Stimulated activated CD8-positive, alpha-beta memory T cell treated with anti-CD3 and anti-CD28 coated beads, Interleukin-2, amount 100 ng/mL, for 1 hour (primary cell): ENCODE measurements at places on chromosomes 4 and X.

GRCh38 chr4:89101256-89102161, 9.8 kb upstream of the TIGD2 start:
- no peak for DNase-seq

DNA sequence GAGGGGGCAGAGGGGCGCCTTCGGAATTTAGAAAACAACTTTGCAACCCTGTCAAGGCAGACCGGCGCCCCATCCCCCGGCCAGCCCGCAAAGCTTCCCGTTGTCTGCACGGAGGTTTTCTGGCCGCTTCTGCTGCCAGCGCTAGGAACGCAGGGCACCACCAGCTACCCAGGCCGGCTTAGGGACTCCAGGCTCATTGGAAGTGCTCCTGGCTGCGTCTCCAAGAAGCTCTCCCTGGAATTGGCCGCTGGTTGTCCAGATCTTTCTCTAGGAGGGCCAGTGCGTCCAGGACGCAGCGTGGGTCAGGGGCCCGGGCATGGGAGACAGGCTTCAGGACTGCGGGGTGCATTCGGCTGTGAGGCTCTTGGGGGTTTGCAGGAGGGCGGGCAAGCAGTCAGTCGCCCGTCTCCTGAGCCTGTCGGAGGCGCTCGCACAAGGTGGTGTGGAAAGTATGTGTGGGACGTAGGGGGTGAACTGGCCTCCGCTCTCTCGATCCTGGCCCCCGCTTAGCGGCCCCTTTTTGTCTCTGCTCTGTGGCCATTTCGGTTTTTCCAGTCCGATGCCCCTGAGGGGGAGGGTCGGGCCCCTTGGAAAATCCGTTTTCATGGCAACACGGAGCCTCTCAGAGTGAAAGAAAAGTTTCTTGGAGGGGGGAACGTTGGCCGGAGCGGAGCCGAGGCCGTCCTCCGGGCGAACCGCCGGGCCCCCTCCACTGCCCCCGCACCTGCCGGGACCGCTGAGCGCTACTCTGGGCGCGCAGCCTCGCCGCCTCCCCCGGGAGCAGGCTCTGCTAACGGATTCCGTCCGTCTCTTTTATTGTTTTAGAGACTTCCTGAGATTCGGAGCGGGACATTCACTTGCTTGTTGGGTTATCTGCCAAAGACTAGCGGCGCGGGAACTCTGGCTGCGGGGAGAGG, 810 bp upstream of the SOX3 start:
- DNase-seq: no peak

- DNase-seq: no peak
Measured at GRCh38 chr4:7539659-7540058, 104.9 kb upstream of the PSAPL1 start.

GRCh38 chrX:155997436-155997835, at the start of gene IL9R:
TSS of gene IL9R (plus strand) at chrX:155997696. CDS start at chrX:155997760, 64 bp downstream.
- peak; percentile 4 for DNase-seq

DNA sequence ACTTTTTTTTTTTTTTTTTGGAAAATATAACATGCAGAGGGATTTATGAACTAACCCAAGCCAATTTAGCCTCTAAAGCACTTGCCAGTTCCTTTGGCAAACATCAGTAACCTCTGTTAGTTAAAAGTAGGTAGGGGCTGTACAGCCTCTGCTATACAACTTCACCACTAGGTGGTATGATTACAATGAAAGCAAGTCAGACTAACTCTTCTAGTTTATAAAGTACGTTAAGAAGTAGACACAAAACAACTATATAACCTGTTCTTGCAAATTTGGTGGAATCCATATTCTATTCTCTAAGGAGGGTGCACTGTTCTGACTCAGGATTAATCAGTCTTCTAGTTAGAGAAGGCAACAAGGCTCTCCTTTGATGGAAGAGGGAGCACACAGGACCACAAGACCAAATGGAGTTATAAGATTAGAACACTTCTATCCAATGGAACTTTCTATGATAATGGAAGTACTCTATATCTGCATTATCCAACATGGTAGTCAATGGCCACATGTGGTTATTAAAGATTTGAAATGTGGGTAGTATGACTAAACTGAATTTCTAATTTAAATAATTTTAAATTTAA, 12.8 kb downstream of the AIMP1 start:
- DNase-seq: no peak

DNA sequence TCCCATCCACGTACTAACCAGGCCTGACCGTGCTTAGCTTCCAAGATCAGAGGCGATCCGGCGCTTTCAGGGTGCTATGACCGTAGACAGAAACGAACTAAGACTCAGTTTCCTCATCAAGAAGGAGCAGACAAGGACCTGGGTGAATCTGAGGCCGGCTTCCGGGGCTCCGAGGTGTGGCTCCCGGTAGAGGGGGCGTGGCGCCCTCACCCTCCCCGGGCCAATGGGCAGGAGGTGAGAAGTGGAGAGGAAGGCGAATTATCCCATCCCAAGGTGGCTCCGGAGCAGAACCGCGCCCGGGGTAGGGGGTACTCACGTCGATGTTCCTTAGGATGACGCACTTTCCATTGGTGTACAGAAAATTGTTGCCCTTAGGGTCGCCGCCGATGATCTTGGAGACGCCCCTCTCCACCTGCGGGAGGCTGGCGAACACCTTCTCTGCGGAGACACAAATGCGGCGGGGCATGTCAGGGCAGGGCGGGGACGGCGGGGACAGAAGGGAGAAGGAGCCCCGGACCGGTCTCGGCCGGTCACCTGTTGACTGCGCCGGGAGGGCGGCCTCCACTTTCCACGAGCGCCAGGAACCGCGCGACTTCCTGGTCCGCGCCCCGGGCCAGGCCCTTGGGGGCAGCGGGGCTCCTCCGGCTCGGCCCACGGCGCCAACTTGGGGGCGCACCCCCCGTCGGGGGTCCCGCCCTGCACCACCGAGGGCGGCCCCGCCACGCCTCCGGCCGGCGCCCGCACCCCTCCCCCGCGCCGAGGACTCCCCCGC, 616 bp downstream of the WDR1 start:
- no peak for DNase-seq

GRCh38 chrX:17803449-17803848, 57.6 kb downstream of the RAI2 start:
- DNase-seq: no peak

- DNase-seq: no peak
Measured at GRCh38 chrX:153592966-153593688, 5.8 kb downstream of the CCNQ start.

DNA sequence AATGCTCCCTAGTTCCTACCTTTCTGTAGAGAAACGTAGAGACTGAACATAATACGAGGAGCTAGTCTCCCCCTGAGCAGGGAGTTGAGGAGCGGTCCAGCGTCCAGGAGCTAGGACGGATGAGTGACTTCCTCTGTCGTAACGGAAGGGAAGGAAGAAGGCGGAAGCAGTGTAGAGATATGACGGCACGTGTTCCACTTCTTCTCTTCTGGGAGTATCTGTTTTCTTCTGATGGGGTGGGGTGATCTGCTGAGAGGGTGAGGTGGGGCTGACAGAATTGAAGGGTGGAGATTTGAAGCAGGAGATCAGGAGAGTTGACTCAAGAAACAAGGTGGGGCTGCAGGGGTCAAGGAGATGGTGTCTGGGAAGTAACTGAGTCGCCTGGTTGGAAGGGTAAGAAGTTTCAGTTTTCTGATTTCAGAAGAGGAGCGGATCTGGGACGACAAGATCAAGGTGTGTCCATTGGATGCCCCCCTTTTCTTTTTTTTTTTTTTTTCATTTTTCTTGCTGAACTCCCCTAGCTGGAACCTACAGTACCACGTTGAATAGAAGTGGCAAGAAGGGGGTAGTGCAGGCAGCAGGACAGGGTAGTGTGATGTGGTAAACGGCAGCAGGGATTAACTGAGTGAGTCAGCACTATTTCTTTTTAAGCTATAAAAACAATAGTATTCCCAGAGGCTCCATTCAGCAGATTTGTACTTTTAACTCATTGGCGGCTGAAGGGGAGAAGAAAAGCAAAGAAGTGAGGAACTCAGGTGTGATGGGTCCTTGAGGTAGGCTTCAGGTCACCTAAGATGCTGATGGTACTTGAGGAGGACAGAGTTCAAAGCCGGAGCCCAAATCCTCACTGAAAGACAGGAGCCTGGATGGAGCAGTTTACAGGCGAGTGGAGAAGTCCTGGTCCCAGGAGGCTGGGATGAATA, 50.8 kb upstream of the SETD7 start:
- no peak for DNase-seq

GRCh38 chr4:21544415-21544814, 404.2 kb downstream of the KCNIP4 start:
- no peak for DNase-seq

DNA sequence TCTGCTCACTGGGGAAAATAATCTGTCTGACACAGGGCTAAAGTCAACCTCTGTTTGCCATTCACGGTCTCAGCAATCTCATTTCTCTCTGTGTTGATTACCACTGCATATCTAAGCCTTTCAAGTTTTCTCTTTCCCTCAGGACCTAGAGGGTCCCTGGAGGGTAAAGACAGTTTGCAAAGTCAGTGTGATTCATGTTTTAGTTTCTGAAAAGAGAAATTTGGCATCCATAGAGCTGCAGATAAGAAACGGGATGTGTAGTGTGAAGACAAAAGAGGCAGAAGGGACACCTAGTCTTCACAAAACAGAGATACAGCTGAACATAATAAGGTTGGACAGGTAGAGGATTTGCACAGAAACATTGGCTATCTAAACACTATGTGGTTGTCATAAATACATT, 34.5 kb upstream of the KDR start:
- DNase-seq: no peak

DNA sequence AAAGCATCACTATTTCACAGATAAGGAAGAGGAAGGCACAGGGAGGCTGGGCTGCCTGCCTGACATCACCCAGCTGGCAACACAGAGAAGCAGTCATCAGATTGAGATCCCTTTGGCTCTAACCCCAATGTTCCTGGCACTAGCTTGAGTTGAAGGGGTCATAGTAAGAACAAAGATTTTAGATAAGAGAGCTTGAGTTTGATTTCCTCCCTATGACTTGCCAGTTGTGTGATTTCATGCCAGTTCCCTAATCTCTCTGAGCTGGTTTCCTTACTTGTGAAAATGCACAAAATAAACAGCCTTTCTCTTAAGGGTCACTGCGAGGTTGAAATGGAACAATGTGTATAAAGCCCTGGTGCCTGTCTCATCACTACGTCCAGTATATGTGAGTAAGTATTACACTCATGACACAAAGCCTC, 475.4 kb upstream of the HS3ST1 start:
- no peak for DNase-seq

DNA sequence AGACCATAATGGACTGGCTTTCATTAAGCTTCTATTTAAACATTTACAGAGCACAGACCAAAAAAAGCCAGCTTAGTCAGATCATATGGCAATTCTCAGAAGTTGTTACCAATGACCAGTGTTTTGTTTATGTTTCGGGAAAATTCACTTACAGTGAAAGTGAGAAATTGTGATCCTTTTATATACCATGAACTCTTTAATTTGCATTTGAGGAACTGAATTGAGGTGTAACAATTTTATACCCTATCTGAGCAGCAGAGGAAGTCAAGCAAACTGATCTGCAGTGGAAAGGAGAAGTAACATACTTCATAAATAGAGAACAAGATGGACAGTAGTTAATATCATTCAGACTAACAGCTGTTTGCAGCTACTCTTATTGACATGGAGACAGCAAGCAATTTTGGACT, 97.1 kb downstream of the TMA16 start:
- DNase-seq: no peak

- DNase-seq: no peak
Measured at GRCh38 chr4:128608006-128608405, 201.5 kb upstream of the JADE1 start.

GRCh38 chr4:6307230-6307629, 37.6 kb downstream of the WFS1 start:
- no peak for DNase-seq

- no peak for DNase-seq
Measured at GRCh38 chr4:78426972-78427371, 124.6 kb upstream of the ANXA3 start.

DNA sequence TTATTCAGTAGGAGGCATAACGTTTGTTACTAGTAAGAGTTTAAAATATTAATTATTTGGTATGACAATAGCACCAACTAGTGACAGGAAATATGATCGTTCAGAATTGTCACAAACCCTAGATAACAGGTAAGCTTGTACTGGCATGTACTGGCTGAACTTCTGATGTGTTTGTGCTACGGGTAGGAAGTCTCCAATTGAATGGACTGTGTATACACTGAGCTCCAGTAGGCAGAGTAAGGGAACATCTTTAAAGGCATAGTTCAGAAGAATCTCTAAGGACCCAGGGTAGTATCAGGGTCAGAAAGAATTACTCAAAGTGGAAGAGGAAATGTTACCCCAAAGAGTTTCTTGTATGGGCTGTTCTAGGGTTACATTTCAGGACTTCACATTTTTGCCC, 230.4 kb downstream of the EDA2R start:
- DNase-seq: no peak

- no peak for DNase-seq
Measured at GRCh38 chr4:176393306-176394013, 73.7 kb downstream of the SPCS3 start.

GRCh38 chr4:107577743-107578142, 142.3 kb downstream of the PAPSS1 start:
- no peak for DNase-seq

- DNase-seq: no peak
Measured at GRCh38 chr4:47860305-47860704, 22.4 kb upstream of the CORIN start.

DNA sequence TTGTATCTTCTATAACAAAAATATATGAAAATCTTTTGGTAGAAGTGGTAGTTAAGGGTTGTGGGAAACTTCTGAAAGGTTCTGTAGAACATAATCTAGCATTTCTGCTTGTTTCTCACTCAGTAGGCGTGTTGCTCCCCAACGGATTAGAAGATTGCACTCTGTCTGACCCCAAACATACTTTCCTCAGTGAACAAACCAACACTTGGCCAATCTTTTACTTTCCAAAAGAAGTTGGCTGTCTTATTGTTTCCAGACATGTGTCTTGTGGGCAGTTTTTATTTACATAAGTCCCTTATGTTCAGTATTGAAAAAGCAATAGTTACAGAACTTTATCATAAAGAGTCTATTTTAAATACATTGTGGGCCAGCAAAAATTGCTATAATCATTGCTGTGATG, 312.8 kb upstream of the EPHA5 start:
- DNase-seq: no peak

DNA sequence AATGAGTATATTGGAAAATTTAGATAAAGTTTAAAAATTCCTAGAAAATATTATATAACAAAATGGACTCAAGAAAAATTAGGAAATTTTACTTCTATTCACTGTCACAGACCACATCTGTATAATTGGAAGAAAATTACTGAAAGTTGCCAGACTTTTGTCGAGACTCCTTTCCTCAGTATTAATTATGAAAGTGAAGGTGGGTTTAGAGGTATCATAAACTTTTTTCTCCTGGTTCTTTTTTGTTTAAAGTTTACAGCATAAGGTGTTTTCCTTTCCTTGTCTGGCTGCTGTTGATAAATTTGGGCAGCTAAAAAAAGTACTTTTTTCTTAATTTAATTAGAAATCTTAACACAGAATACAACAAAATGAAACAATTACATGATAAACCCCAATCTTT, 6.7 kb upstream of the TEX13D start:
- no peak for DNase-seq

DNA sequence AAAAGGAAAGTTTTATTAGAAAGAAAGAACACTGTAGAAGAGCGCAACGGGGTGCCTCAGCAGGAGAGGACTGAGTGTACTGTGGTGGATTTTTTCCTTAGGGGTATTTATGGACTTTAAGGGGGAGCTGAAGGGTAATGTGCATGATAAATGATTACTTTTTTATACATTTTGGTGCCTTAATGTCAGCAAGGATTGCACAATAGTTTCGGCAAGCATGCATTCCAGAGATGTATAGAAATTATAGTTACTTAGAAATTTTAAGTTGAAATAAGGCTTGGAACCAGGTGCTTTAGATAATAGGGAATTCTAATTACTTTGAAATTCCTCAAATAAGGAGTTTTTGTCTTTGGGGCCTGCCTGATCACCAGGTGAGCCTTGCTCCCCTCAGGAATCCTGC, 30.5 kb upstream of the SERPINA7 start:
- DNase-seq: no peak

- no peak for DNase-seq
Measured at GRCh38 chrX:26909728-26910127, 553.4 kb downstream of the PPP4R3C start.
